ENCODE measurements at places on chromosomes 1 and 21.
A peak's percentile ranks its signal among the peaks of the same experiment; 100 is the strongest.

GRCh38 chr1:216183007-216183406 lies 240.2 kb downstream of the USH2A start:
- peak; percentile 5 for DNase-seq

GRCh38 chr1:155007251-155007828 lies 4.7 kb downstream of the ZBTB7B start:
- no peak for DNase-seq

GRCh38 chr1:220776720-220777326 lies 9.9 kb upstream of the MTARC1 start:
- peak; percentile 60 for DNase-seq

- no peak for DNase-seq
Measured at GRCh38 chr1:19437891-19438294, 47.4 kb downstream of the CAPZB start.

All from M059J (cell line).